NCI-H460 (cell line): ENCODE measurements at places on chromosomes 11 and 22. TPM values are rescaled to one million over a fixed set of nuclear protein-coding genes. Genes with fewer than 3 reads are reported as not detected.

FADS3 gene
- 16.8 and 27.7 TPM in 2 replicates for total RNA-seq

YPEL1 gene
- 1.2 and 2.9 TPM in 2 replicates for total RNA-seq

NRGN gene
- total RNA-seq = not detected in 2 replicates

SYTL2 gene
- 36.4 and 39.2 TPM in 2 replicates for total RNA-seq

PANX1 gene
- total RNA-seq = 16.1 and 16.2 TPM in 2 replicates

CENPM gene
- 20.7 and 22.9 TPM in 2 replicates for total RNA-seq

MED15 gene
- total RNA-seq = 10.7 and 13.5 TPM in 2 replicates

CACNA1I gene
- 0.05 TPM in 1 of 2 replicates, not detected in the other for total RNA-seq

MMP13 gene
- not detected in 2 replicates for total RNA-seq

USP2 gene
- 0.17 and 0.27 TPM in 2 replicates for total RNA-seq

PIK3C2A gene
- total RNA-seq = 29.3 and 37.3 TPM in 2 replicates

AGBL2 gene
- total RNA-seq = 0.49 and 2.2 TPM in 2 replicates

POU2AF2 gene
- not detected in 2 replicates for total RNA-seq

BIRC3 gene
- total RNA-seq = 1.6 and 2.0 TPM in 2 replicates

CD3D gene
- total RNA-seq = not detected in 2 replicates

ADAMTS8 gene
- total RNA-seq = 0.02 and 0.29 TPM in 2 replicates

LMO2 gene
- 0.20 TPM in 1 of 2 replicates, not detected in the other for total RNA-seq

SRPRA gene
- 94.7 and 97.3 TPM in 2 replicates for total RNA-seq

SAA1 gene
- not detected in 2 replicates for total RNA-seq

BAIAP2L2 gene
- not detected in 2 replicates for total RNA-seq

APOBEC3C gene
- total RNA-seq = 7.2 and 8.0 TPM in 2 replicates

NAALAD2 gene
- total RNA-seq = not detected in 2 replicates

RASD2 gene
- total RNA-seq = 0.02 TPM in 1 of 2 replicates, not detected in the other

IL17REL gene
- total RNA-seq = not detected in 2 replicates

SAA4 gene
- total RNA-seq = not detected in 2 replicates

BCO2 gene
- total RNA-seq = 0.50 and 1.0 TPM in 2 replicates
